Endodermal cell (in vitro differentiated cells): ENCODE measurements at places on chromosomes 6 and 20. TPM values are rescaled to one million over a fixed set of nuclear protein-coding genes. Genes with fewer than 3 reads are reported as not detected.

The OLIG3 gene
- total RNA-seq = not detected in 2 replicates

- no peaks in the 10 kb centered on the region for H3K36me3 ChIP-seq
- no peak overlapping the region for H3K4me3 ChIP-seq
- no peaks in the 10 kb centered on the region for H3K27me3 ChIP-seq
- DNase-seq = no peak
Measured at GRCh38 chr6:15892369-15892768, 229.5 kb upstream of the DTNBP1 start.

GRCh38 chr6:34589691-34590090 is 33.6 kb upstream of the SPDEF start:
- no peak overlapping the region for H3K4me3 ChIP-seq
- peaks cover 15% of the 10 kb centered on the region for H3K4me1 ChIP-seq
- H3K27me3 ChIP-seq = no peaks in the 10 kb centered on the region
- peaks cover 4% of the 10 kb centered on the region for H3K36me3 ChIP-seq
- H3K27ac ChIP-seq = no peak overlapping the region

GRCh38 chr6:134373993-134374392 is 56.1 kb upstream of the SGK1 start:
- H3K4me1 ChIP-seq = no peaks in the 10 kb centered on the region
- no peak overlapping the region for H3K4me3 ChIP-seq

DNA sequence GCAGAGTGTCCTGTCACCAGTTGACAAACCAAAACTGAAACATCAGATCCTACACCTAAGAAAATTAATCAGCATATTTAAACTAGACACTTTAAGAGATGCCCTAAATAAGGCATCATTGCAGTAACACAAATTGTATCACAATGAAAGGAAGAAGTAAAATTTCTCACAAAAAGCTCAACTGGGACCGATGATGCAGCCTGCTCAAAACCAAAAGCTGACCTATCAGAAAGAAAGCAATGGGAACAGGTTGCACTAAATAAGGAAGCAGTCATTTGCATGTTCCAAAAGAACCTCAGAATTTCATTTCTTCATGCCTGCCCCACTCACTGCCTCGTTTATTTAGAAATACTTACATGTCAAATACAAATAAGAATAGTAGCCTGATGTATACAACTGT is 12.1 kb downstream of the HIVEP2 start:
- no peak overlapping the region for H3K27ac ChIP-seq
- no peaks in the 10 kb centered on the region for H3K36me3 ChIP-seq
- DNase-seq = no peak
- H3K27me3 ChIP-seq = peaks cover 20% of the 10 kb centered on the region

The MYLK2 gene
- total RNA-seq = 0.20 to 0.48 TPM in 2 of 3 replicates, not detected in the other

GRCh38 chr6:107624050-107624449 is 134.1 kb downstream of the SOBP start:
- no peak overlapping the region for H3K4me3 ChIP-seq
- no peaks in the 10 kb centered on the region for H3K36me3 ChIP-seq
- no peak for DNase-seq
- no peaks in the 10 kb centered on the region for H3K4me1 ChIP-seq
- H3K27me3 ChIP-seq = peaks cover 51% of the 10 kb centered on the region

DNA sequence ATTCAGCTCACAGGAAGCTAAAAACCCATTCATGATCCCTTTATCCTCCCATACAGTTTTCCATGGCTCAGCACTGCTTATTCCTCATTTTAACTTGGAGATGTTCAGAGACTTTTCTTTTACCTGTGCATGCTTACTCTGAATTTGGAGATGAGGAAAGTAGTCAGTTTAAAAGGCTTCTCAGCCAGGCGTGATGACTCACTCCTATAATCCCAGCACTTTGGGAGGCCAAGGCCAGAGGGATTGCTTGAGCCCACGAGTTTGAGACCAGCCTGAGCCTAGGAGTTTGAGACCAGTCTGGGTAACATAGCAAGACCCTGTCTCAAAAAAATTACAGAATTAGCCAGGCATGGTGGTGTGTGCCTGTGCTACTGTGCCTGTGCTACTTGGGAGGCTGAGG is 30.3 kb upstream of the TMEM217 start:
- H3K4me3 ChIP-seq = no peak overlapping the region
- H3K36me3 ChIP-seq = peaks cover 87% of the 10 kb centered on the region
- no peaks in the 10 kb centered on the region for H3K4me1 ChIP-seq
- no peak for DNase-seq

GRCh38 chr20:17374086-17374485 is 147.2 kb downstream of the PCSK2 start:
- DNase-seq = no peak
- H3K27me3 ChIP-seq = peaks cover 16% of the 10 kb centered on the region
- H3K27ac ChIP-seq = no peak overlapping the region
- no peak overlapping the region for H3K4me3 ChIP-seq
- no peaks in the 10 kb centered on the region for H3K4me1 ChIP-seq

The EYS gene
- 0.47 and 0.70 TPM in 2 replicates for total RNA-seq

- H3K27me3 ChIP-seq = no peaks in the 10 kb centered on the region
- no peak for DNase-seq
- no peaks in the 10 kb centered on the region for H3K36me3 ChIP-seq
- no peak overlapping the region for H3K27ac ChIP-seq
Measured at GRCh38 chr6:137357263-137357947, 136.8 kb downstream of the OLIG3 start.

The BFSP1 gene
- total RNA-seq = 4.2 to 9.4 TPM (median 7.4 TPM) in 3 replicates

The KCNG1 gene
- 84.4 and 106 TPM in 2 replicates for total RNA-seq

The IMPG1 gene
- total RNA-seq = not detected in 2 replicates

DNA sequence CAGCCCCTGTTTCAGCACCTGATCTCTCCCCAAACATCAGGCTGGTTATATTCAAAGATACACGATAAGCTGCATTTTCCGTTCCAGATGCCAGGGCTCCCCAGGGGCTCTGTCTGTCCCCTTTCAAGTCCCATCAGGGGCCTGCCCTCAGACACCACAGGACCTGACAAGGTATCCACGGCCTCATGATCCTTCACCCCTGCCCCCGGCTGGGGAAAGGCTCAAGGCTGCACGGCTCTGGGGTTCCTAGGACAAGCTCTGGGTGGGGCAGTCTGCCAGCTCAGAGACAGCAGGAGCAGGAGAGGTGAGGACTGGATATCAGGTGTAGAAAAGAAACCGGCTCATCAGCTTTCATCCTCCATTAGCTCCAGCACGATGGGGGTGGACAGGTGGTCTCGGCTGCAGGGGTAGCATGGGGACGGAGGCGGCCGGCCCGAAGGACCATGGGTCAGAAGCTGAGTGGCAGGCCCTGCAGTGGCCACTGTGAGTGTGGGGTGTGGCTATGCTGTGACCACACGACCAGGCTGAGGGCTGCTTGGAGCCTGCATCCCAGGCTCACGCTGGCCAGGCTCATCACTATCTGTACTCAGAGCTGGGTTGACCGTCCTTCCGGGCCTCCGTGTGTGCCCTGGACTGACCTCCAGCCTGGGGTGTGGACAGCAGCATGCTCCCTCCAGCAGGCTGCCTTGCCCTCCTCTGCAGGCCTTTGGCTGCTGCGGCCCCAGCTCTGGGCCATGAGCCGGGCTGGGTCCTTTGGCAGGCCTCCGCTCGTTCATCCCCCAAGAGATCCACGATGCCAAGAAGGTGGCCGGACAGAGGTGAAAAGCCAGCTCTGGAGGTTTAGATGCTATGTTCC is 386.2 kb downstream of the THBS2 start:
- peaks cover 8% of the 10 kb centered on the region for H3K4me1 ChIP-seq
- H3K36me3 ChIP-seq = no peaks in the 10 kb centered on the region
- H3K27me3 ChIP-seq = no peaks in the 10 kb centered on the region
- no peak overlapping the region for H3K27ac ChIP-seq
- H3K4me3 ChIP-seq = no peak overlapping the region

DNA sequence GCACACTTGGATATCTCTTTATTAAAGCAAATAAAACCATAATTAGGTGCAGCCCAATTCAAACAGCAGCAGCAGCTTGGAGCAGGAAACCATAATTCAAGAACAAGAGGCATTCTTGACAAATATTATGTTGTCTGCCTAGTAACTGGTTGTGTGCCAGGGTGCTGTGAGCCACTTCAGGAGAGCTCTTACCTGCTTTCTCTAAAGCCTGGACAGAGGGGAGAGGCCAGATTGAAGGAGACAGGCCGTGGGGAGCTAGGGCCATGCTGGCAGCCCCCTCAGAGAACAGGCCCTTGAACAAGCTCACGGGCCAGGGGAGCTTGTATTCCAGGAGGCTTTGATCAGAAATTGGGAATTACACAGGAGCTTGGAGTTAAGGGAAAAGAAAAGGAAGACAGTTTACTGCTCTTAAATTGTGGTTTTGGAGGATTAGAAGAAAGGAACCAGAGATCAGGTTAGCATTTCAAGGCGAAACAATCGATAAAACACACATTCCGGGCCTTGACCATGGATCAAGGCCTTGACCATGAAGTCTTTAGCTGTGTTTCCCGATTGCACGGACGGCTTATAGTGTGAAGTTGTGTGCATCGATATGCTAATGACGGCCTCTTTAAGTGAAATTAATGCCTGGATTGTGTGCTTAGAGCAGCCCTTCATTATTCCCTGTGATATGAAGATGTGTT is 69.8 kb upstream of the NKX2-2 start:
- H3K27me3 ChIP-seq = peaks cover 52% of the 10 kb centered on the region
- H3K4me3 ChIP-seq = no peak overlapping the region
- H3K36me3 ChIP-seq = no peaks in the 10 kb centered on the region
- peaks cover 4% of the 10 kb centered on the region for H3K4me1 ChIP-seq

DNA sequence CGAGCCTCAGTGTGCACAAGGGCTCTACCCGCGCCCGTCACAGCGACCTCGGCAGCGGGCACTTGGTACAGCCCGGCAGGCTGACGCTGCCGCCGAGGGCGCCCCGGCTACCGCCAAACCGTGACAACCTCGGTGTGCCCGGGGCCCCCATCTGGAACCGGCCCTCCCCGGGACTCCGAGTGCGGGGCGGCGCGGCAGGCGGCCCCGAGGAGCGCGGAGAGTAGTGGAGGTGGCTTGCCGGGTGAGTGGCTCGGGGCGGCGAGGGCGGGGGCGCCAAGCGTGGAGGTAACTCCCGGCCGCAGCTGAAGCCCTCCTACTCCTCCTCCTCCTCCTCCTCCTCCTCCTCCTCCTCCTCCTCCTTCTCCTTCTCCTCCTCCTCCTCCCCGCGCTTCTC is at the start of gene ISM1:
ISM1 (plus strand) TSS at position 371 of the 394 bp plus-strand sequence. CDS start 503 bp downstream, outside the sequence.
- peak; percentile 81 for DNase-seq
- no peak within 1 kb of the TSS for H3K27ac ChIP-seq
- H3K4me1 ChIP-seq = no peaks in the 10 kb centered on the region

The SLC22A7 gene
- not detected in 3 replicates for total RNA-seq

The ZNF165 gene
- 3.3 to 7.9 TPM (median 7.1 TPM) in 3 replicates for total RNA-seq

The ALDH8A1 gene
- not detected in 2 replicates for total RNA-seq

The NCOA7 gene
- total RNA-seq = 11.3 to 17.3 TPM (median 15.2 TPM) in 3 replicates

The TCEA2 gene
- 61.5 and 64.3 TPM in 2 replicates for total RNA-seq

- no peak overlapping the region for H3K4me3 ChIP-seq
- peak; percentile 35 for DNase-seq
- H3K36me3 ChIP-seq = no peaks in the 10 kb centered on the region
Measured at GRCh38 chr6:167407239-167408064, 82.6 kb downstream of the TTLL2 start.

The LHFPL5 gene
- not detected in 3 replicates for total RNA-seq

The ENPP1 gene
- total RNA-seq = 16.0 and 16.1 TPM in 2 replicates

DNA sequence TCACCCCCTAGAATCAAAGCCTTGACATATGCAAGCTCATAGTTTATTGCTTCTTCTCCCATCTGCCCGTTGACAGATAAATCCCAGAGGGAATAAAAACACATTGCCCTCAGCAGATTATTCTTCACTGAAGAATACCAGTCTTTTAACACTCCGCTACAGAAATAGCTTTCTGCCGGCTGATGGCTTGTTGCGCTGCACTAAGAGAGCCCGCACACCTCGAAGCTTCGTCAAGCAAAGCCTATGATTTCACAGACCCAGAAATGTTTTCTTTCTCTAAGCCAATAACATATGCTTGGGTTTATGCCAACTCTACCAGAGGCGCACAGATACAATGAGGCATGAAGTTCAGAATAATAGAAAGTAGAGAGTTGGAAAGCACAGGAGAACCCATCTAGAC is 208.9 kb upstream of the FOXQ1 start:
- H3K27me3 ChIP-seq = peaks cover 18% of the 10 kb centered on the region
- DNase-seq = no peak
- peak overlapping the region; percentile 53 for H3K27ac ChIP-seq
- H3K36me3 ChIP-seq = no peaks in the 10 kb centered on the region

- no peaks in the 10 kb centered on the region for H3K36me3 ChIP-seq
- no peaks in the 10 kb centered on the region for H3K27me3 ChIP-seq
Measured at GRCh38 chr6:113331021-113331420, 526.1 kb upstream of the MARCKS start.

DNA sequence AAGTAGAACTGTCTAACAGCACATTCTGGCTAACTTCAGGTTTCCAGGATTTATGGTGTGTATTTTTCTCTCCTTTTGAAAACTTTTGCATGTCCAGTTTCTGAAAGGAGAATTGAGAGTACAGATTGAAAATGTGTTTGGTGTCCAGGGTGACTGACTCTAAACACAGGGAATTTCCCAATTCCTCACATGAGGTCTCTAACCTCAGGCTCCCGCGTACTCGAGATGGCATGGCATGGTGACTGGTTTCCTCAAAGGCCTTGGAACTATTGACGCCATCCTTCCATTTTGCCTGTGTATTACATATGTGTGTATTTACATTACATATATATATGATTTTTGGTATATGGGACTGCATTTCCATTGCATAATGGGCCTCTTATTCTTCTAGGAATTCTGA is 52.5 kb downstream of the PRND start:
- no peaks in the 10 kb centered on the region for H3K36me3 ChIP-seq
- no peak overlapping the region for H3K27ac ChIP-seq
- H3K27me3 ChIP-seq = no peaks in the 10 kb centered on the region
- DNase-seq = no peak

The EZR gene
- 209 and 229 TPM in 2 replicates for total RNA-seq

DNA sequence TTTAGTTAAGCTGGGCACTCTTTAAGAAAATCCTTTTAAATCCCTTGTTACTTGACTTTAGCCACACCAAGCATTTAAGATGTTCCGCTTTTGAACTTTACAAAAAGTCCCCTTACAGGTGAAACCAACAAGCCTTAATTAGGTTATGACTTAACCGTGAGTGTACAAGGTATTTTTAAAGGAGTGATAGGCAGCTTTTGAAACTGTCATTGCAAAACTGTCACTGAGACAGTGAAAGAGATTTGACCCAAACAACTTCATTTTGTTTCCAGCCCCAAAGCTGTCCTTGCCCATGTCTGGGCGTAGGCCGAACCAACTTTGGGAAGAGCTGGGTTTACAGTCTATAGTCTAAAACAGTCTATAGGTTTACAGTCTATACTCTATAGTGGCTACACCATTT is 305.4 kb downstream of the FARS2 start:
- H3K4me1 ChIP-seq = no peaks in the 10 kb centered on the region
- no peaks in the 10 kb centered on the region for H3K36me3 ChIP-seq
- H3K27me3 ChIP-seq = no peaks in the 10 kb centered on the region
- DNase-seq = no peak

The GCNT2 gene
- total RNA-seq = 23.3 to 59.0 TPM (median 23.4 TPM) in 3 replicates

DNA sequence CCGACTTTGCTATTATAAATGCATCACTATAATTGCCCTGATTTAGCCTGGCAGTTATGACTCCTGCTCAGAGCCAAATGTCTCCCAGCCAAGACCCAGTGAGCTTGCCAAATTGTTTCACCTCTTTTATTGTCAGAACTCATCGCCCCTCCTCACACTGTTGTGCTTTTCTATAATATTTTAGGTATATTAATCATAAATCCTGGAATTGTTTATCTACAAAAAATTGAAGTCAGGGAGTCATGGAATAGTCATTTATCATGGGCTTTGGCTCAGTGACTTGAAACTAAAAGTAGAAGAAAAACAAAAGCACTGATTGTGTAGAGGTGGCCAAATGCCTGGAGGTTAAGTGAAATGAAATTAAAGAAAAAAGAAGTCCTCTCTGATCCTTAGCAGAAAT is 85.6 kb downstream of the PFDN4 start:
- no peak for DNase-seq
- no peaks in the 10 kb centered on the region for H3K27me3 ChIP-seq
- H3K36me3 ChIP-seq = no peaks in the 10 kb centered on the region
- H3K4me3 ChIP-seq = no peak overlapping the region
- H3K27ac ChIP-seq = no peak overlapping the region
- no peaks in the 10 kb centered on the region for H3K4me1 ChIP-seq
